Fibroblast of lung (primary cell): ENCODE measurements at places on chromosomes 7 and 10. TPM values are rescaled to one million over a fixed set of nuclear protein-coding genes. Genes with fewer than 3 reads are reported as not detected.

DNA sequence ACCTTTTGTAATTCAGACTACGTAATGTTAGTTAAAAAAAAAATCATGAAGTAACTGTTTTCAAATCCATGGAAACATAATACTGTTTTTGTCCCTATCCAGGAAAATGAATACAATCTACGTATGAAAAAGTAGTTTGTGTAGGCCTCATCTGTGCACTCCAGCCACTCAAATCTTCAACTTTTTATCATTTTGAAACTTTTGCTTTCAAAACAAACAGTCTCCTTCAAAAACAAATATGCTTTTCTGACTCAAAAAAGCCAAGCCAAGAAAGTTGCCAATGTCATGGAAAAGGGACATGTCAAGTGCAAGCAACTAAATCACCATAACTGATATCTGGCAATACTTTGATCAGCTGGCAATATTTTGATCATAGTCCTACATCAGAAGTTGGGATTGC is 13.1 kb downstream of the THNSL1 start:
- H3K27me3 ChIP-seq: no peaks in the 10 kb centered on the region
- no peak overlapping the region for H3K27ac ChIP-seq
- H3K4me1 ChIP-seq: no peaks in the 10 kb centered on the region
- no peak overlapping the region for H3K4me3 ChIP-seq
- H3K36me3 ChIP-seq: no peaks in the 10 kb centered on the region

DNA sequence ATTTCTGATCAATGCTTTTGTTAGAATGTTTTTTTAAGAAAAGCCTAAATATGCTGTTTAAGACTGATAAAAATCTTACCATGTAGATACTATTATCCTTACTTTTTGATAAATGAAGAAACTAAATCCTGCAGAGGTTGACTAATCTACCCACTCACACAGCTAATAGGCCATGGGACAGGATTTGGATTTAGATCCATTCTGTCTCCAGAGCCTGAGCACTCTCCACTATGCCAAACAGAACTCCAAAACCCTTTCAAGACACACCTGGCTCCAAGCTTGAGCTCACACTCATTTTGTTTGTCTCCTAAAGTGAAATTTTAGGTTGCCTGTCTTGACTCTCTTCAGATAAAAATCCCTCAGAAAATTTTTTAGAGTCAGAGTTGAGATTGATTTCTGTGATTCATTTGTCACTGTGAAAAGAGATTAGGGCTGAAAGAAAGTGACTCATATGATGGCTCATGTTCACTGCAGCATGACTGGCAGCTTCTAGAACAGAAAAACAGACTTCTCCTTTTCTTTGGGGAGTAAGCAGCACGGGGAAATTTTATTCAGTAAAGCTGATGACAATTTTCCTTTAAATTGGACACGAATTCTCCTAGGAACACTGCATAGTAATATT is 132.3 kb upstream of the POT1 start:
- H3K27ac ChIP-seq: no peak overlapping the region
- no peaks in the 10 kb centered on the region for H3K4me1 ChIP-seq
- H3K36me3 ChIP-seq: no peaks in the 10 kb centered on the region
- peak; percentile 44 for DNase-seq

GRCh38 chr7:124338861-124339260 is 306.0 kb upstream of the TMEM229A start:
- no peak overlapping the region for H3K27ac ChIP-seq
- H3K4me1 ChIP-seq: no peaks in the 10 kb centered on the region
- no peaks in the 10 kb centered on the region for H3K27me3 ChIP-seq
- no peak overlapping the region for H3K4me3 ChIP-seq

GRCh38 chr10:6601246-6601805 is 21.2 kb upstream of the PRKCQ start:
- DNase-seq: no peak
- H3K36me3 ChIP-seq: no peaks in the 10 kb centered on the region
- no peak overlapping the region for H3K27ac ChIP-seq

DNA sequence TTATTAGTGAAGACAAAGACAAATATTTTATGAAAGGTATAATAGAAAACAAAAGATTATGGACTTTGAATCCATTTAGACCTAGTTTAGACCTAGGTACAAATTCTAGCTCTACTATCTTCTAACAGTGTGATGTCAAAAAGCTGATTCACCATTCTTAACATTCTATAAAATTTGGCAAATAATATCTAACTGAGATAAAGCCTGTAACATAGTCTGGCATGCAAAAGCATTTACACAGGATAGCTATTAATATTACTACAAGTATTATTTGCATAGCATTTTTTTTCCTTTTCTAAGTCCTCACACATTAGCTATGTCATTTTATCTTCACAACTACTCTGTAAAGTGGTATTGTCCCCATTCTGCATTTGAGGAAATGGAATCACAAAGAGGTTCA is 179.6 kb upstream of the LRRTM3 start:
- no peak overlapping the region for H3K4me3 ChIP-seq
- H3K27me3 ChIP-seq: no peaks in the 10 kb centered on the region
- peaks cover 2% of the 10 kb centered on the region for H3K4me1 ChIP-seq
- no peaks in the 10 kb centered on the region for H3K36me3 ChIP-seq
- peak; percentile 64 for DNase-seq

DNA sequence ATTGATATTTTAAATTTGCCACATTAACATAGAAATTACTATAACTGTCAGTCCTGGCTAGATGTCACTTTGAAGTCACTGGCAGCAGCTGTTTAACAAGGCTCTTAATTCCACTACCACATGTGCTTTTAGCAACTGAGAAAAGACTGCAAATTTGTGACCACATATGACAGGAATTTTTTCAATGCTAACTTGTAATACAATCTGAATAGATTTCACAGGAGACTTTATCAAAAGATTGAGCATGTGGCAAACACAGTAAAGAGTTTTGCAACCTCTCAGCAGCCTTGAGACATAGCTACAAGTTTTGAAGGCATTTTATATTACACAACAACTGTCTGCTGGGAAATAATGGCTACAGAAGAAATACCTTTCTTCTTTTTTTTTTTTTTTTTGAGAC is 73.0 kb downstream of the MICU1 start:
- H3K27me3 ChIP-seq: no peaks in the 10 kb centered on the region
- DNase-seq: peak; percentile 86
- H3K36me3 ChIP-seq: no peaks in the 10 kb centered on the region

GPR15LG gene
- total RNA-seq: not detected in 2 replicates

- H3K4me1 ChIP-seq: no peaks in the 10 kb centered on the region
- H3K27ac ChIP-seq: no peak overlapping the region
- H3K27me3 ChIP-seq: no peaks in the 10 kb centered on the region
- DNase-seq: no peak
Measured at GRCh38 chr7:115128154-115128553, 206.3 kb downstream of the MDFIC start.

PRPS1L1 gene
- not detected in 2 replicates for total RNA-seq

MNX1 gene
- not detected in 2 replicates for total RNA-seq

- peak; percentile 21 for DNase-seq
- no peak overlapping the region for H3K27ac ChIP-seq
- no peak overlapping the region for H3K4me3 ChIP-seq
- H3K36me3 ChIP-seq: no peaks in the 10 kb centered on the region
Measured at GRCh38 chr7:73615886-73616285, 8.4 kb downstream of the MLXIPL start.

EN2 gene
- under 0.01 TPM in 1 of 2 replicates, not detected in the other for total RNA-seq

GRCh38 chr7:116164552-116165306 is 45.6 kb upstream of the TES start:
- no peaks in the 10 kb centered on the region for H3K27me3 ChIP-seq
- no peak overlapping the region for H3K4me3 ChIP-seq
- H3K4me1 ChIP-seq: peaks cover 4% of the 10 kb centered on the region
- no peaks in the 10 kb centered on the region for H3K36me3 ChIP-seq

DNA sequence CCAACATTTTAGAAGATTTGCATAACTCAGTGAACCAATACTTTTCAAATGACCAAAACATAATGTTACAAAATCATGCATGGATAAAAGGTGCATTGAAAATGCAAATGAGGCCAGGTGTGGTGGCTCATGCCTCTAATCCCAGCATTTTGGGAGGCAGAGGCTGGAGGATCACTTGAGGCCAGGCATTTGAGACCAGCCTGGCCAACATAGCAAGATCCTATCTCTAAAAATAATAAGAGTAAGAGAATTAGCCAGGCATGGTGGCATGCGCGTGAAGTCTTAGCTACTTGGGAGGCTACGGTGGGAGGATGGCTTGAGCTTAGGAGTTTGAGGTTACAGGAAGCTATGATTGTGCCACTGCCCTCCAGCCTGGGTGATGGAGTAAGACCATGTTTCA is 33.4 kb downstream of the SCD start:
- no peaks in the 10 kb centered on the region for H3K4me1 ChIP-seq
- H3K36me3 ChIP-seq: no peaks in the 10 kb centered on the region
- H3K27ac ChIP-seq: no peak overlapping the region

GRCh38 chr7:118080947-118081346 is 103.0 kb upstream of the LSM8 start:
- no peaks in the 10 kb centered on the region for H3K36me3 ChIP-seq
- no peak overlapping the region for H3K27ac ChIP-seq
- H3K4me1 ChIP-seq: no peaks in the 10 kb centered on the region
- no peak overlapping the region for H3K4me3 ChIP-seq
- no peaks in the 10 kb centered on the region for H3K27me3 ChIP-seq

DNA sequence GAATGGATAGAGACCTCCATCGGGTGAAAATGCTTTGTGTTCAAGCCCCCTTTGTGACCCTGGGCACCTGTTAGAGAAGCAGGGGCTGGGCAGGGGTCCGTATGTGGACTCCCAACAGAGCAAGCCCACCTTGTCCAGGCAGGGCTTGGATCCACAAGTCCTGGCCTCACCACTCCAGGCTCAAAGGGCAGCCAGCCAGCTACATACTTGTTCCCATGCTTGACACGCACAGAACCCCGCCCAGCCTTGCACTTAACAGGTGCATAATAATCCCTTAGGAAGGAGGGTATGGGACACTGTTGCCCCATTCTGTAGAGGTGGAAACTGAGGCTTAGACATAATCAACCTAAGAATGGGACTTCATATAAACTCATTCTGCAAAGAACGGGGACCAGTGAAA is 160.6 kb downstream of the PRKAG2 start:
- H3K4me3 ChIP-seq: no peak overlapping the region
- H3K36me3 ChIP-seq: no peaks in the 10 kb centered on the region
- no peak for DNase-seq
- no peaks in the 10 kb centered on the region for H3K4me1 ChIP-seq
- no peaks in the 10 kb centered on the region for H3K27me3 ChIP-seq

ADCY1 gene
- 0.51 and 2.5 TPM in 2 replicates for total RNA-seq

GRCh38 chr7:144037414-144038035 is 11.2 kb upstream of the OR2A5 start:
- DNase-seq: no peak
- H3K4me3 ChIP-seq: no peak overlapping the region
- H3K36me3 ChIP-seq: no peaks in the 10 kb centered on the region
- no peak overlapping the region for H3K27ac ChIP-seq
- H3K27me3 ChIP-seq: no peaks in the 10 kb centered on the region
- no peaks in the 10 kb centered on the region for H3K4me1 ChIP-seq
